AG10803 (cell line): ENCODE measurements at places on chromosomes 3 and 15.

- DNase-seq = no peak
These were observed 332.9 kb downstream of the TIGIT start for GRCh38 chr3:114626751-114627150.

DNA sequence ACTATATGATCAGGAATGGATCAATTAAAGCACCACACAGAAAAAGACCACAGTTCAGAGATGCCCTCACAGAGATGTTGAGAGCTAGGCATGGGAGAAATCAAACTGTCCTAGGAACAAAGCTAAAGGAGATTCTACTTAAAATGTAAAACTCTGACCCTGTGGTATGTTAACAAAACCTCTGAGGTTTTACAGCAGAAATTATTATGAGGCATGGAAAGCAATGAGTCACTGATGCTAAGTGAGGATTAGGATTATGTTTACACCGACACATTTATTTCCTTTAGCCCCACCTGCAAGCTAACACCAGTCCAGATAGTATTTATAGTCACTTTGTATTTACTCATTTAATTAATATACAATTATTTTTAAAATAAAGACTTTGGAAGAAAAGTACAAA is 1242.2 kb downstream of the OTOL1 start:
- no peak for DNase-seq

GRCh38 chr3:23067116-23067515 is 136.0 kb upstream of the UBE2E2 start:
- no peak for DNase-seq

DNA sequence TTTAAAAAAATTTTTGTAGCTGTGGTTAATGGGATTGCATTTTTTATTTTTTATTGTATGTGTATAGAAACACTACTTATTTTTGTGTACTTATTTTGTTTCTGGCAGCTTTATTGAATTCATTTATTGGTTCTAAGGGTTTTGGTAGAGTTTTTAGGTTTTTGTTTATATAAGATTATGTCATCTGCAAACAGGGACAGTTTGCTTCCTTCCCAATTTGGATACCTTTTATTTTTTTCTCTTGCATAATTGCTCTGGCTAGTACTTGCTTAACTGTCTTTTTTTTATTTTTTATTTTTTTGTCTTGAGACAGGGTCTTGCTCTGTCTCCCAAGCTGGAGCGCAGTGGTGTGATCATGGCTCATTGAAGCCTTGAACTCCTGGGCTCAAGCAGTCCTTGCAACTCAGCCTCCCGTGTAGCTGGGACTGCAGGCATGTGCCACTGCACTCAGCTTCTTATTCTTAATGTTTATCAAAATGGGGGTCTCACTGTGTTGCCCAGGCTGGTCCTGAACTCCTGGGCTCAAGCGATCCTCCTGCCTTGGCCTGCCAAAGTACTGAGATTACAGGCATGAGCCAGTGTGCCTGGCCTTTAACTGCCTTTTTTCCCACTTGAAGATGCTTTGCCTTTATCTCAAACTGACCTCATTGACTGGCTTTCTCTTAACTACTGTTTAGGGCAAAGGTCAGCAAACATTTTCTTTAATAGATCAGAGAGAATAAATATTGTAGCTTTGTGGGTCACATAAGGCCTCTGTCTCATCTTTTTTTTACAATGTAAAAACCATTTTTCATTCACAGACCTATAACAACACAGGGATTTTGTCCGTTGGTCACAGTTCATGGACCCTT is 8.6 kb downstream of the TFG start:
- DNase-seq = no peak

GRCh38 chr15:58459045-58459444 is 27.3 kb downstream of the LIPC start:
- DNase-seq = no peak

DNA sequence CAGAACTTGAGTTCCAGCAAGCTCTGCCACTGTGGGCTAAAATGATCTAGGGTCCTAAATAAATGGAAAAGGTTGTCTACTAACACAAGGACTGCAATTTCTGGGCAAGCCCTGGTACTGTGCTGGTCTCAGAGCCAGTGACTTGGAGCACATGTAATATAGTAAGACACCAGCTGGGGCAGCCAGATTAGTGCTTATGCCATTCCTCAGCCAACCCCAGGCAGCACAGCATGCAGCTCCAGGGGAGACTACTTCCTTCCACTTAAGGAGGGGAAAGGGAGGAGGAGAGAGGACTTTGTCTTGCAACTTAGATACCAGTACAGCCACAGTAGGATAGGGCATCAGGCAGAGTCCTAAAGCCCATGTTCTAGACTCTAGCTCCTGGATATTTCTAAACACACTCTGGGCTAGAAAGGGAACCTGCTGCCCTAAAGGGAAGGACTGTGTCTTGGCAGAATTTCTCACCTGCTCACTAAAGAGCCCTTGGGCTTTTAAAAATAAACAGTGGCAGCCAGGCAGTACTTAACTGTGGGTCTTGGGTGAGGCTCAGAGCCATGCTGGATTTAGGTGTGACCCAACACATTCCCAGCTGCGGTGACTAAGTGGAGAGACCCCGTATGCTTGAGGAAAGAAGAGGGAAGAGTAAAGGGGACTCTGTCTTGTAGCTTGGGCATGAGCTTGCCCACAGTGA is 223.7 kb upstream of the BCHE start:
- no peak for DNase-seq

GRCh38 chr15:68515371-68516095 is 63.3 kb upstream of the CORO2B start:
- no peak for DNase-seq

DNA sequence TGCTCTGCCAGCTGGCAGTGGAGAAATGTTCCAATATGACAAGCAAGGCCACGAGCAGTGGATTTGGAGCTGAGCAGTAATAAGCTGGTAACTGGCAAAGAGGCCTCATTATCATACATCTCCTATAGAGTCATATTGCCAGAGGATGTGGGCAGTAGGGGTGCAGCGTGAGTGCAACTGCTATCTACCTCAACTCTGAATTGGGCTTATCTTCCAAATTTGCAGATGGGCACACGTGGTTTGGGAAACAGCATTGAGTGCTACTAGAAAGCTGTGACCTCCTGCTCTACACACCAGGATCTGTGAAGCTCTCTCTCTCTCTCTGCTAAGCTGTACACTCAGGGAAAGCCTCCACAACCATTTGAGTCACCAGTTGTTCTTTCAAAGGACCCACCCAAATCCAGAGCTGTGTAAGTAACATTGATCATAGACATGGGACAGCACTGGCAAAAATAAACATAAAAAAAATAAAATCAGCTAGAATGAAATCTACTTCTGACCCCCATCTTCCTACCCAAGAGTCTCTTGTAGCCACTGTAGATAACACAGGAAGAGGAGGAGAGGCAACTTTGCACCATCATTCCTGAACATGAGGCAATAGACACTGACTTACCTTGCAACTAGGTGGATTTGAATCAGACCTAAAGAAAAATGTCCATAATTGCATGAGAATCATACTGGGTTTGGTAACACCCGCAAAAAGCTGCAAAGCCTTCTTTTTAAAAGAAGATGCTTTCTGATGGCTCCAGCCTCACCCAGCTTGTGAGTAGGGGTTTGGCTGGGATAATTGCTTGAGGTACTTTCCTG is 82.9 kb upstream of the THBS1 start:
- peak; percentile 30 for DNase-seq

- peak; percentile 94 for DNase-seq
These were observed at the start of gene HYKK for GRCh38 chr15:78506971-78507830. Gene HYKK, plus strand, starts transcription at chr15:78507577. Its CDS starts 5,512 bp downstream, at chr15:78513089.

GRCh38 chr3:197007296-197007940 is 22.2 kb downstream of the MELTF start:
- DNase-seq = no peak

DNA sequence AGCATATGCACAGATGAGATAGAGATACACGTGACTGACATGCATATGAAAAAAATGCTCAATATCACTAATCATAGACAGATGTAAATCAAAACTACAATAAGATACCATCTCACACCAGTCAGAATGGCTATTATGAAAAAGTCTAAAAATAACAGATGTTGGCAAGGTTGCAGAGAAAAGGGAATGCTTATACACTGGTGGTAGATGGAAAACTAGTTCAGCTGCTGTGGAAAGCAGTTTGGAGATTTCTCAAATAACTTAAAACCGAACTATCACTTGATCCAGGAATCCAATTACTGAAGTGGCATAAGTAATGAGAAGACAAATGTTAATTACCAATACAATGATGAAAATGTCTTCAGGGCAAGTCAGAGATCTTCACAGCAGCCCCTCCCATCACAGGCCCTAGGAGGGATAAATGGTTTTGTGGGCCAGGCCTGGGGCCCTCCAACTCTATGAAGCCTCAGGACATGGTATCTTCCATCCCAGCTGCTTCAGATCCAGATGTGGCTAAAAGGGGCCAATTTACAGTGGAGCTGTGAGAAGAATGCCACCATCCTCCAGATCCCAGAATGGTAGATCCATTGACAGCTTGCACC is 71.4 kb upstream of the PLSCR4 start:
- DNase-seq = peak; percentile 61

DNA sequence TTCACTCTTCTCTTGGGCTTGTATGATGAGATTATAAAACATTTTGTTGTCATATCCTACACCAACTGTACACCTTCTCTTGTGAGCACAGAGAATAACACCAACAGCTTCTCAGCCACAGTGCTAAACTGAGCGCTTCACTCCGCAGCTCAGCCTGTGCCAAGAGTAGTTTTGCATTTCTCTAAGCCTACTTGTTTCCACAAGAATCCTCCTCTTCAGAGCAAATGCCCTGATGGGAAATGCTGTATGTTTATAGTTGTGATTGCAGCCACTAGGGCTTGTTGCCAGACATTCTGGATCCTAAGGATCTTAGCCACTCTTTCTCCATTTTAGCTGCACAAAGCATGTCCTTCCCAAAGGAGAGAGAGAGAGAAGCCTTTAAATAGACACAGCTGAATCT is 138.8 kb upstream of the PLXND1 start:
- peak; percentile 78 for DNase-seq

- no peak for DNase-seq
These were observed 24.1 kb downstream of the MYH15 start for GRCh38 chr3:108486338-108486737.

- DNase-seq = no peak
These were observed 47.7 kb downstream of the PDZRN3 start for GRCh38 chr3:73576999-73577461.

DNA sequence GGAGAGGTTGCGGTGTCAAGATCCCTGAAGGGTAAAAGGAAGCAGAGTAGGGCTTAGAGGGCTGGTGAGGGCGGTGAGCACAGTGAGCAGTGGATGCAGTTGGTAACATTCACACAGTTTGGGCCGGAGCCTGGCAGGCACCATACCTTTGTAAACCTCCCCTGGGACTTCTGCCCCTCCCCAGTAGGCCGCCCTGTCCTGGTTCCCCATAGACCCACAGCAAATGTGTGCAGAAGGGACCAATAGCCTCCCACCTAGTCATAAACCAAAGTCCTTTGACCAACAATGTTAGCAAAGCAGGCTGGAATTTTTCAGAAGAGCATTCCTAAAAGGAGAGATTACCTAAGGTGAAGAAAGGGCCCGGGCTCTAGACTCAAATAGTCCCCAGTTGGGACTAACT is 1.7 kb upstream of the PHGR1 start:
- no peak for DNase-seq

GRCh38 chr3:121707531-121708273 is 41.8 kb downstream of the GOLGB1 start:
- no peak for DNase-seq

DNA sequence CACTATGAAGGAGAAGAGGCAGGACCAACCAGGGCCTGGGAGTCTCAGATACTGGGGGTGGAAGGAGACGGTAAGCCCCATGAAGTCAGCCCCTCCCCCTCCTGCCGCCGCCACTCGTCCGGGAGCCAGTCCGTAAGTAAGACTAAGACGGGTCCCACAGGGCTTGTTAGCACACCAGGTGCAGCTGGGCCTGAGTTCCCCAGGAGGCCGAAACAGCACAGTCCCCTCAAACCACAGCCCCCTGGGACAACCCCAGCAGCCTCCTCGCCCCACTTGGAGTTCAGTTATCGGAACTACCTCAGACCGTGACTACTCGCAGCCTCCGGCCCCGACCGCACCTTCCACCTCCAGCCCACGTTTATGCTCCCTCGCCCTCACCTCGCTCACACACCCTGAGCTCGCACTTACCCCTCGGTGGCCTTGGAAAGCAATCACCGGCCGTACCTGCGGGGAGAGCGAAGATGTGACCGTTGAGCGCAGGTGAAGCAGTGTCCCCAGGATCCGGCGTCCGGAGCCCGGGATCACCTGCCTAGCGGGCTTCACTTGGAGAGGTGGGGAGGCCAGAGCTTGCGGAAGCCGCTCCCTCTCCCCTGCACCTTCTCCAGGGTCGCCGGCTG is 557 bp downstream of the ELL3 start:
- DNase-seq = no peak

DNA sequence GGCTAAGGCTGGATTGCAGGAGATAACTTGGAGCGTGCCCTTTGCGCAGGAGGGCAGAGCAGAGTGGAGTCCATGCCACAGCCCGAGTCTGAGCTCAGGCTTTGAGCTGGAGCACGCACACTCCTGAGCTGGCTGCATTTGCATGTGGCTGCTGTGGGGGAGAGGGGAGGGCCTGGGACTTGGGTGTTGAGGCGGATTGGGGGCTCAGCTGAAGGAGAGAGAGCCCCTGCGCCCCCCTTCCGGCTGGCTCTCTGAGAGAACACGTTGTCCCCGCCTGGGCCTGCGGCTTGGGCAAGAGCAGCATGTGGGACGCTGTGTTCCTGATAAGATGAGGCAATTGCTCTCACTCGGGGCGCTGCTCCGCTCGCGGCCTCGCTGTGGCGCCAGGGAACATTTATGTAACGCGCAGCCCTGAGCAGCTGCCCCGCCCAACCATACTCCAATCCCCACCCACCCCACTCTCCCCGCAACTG is 39.1 kb downstream of the KLF13 start:
- DNase-seq = peak; percentile 84

GRCh38 chr15:96326328-96327154 is 4.0 kb upstream of the NR2F2 start:
- DNase-seq = peak; percentile 75

DNA sequence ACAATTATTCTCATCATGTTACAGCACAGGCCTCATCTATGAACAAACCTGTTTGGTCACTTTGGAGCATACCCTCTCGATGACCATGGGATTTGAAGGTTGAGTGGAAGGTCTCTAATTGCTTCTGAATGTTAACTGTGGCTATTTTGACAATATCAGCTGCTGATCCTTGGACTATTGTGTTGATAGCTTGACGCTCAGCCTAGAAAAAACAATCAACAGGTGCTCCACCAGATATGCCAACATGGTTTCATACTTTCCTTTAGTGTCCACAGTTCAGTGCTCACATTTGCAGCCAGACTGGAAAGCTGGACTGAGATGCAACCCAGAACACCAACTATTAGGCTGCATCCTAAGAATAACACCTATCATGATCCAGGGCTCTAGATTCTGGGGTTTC is 109.7 kb downstream of the POLQ start:
- DNase-seq = no peak

- peak; percentile 41 for DNase-seq
These were observed 103.4 kb downstream of the MINAR1 start for GRCh38 chr15:79535536-79535935.

DNA sequence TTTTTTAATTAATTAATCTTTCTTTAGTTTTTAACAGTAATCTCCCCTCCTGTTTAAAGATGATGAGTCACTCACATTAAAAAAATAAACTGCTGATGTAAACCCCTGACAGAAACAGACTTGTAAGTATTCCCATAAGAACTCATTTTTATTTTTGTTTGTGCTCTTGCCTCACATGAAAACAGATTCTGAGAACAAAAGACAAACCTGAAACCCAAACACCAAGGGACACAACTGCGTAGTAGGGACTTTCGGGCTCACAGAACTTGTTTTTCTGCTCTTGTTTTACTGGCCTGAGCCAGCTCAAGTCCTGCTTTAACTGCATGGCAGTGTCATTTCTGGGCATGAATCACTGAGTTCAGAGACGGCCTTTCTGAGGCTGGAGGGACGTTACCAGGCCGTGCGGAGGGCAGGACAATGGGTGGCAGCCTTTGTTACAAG is 600.8 kb downstream of the FOXP1 start:
- DNase-seq = peak; percentile 78
